ENCODE measurements at places on chromosomes 2 and 18.

DNA sequence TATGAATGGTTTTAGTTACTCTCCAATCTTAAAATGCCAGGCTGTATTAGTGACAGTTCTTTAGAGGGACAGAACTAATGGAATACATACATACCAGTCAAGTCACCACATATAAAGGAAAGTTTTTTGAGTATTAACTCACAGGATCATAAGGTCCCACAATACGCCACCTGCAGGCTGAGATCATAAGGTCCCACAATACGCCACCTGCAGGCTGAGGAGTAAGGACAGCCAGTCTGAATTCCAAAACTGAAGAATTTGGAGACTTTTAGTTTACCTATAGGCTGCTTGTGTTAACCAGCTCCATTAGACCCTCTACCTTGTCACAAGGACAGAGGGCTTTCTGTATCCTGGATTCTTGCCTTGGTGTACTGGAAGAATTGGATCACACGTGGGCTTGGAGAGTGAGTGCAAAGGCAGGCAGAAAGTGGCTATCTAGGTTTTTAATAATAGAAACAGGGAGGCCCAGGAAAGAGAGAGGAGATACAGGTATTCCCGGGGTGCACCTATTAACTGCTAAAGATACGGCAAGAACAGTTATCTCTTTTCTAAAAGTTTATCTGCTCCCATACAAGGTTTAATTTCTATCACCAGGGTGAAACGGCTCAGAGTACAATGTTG, 234.9 kb upstream of the CYRIA start:
- DNase-seq = no peak

DNA sequence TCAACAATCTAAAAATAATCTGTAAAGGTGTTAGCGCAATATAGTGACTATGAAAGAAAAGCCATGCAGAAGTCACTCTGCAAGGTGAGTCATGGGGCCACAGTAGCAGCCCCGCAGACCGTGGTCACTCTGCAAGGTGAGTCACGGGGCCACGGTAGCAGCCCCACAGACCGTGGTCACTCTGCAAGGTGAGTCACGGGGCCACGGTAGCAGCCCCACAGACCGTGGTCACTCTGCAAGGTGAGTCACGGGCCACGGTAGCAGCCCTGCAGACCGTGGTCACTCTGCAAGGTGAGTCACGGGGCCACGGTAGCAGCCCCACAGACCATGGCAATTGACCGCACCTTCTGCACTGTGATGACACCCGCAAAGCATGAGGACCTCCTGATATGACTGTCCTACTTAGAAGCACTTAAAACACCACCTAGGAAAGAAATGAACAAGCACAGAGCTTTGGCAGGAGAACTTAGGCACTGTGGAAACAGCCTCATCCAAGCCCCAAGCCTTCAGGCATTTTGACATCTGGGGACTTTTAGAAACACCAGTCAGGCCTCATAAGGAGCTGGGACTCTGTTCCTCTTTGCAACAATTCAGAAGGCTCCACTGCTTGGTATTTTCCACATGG, 70.1 kb downstream of the LDLRAD4 start:
- DNase-seq = no peak

GRCh38 chr2:66507673-66508201, 72.8 kb downstream of the MEIS1 start:
- DNase-seq = no peak

DNA sequence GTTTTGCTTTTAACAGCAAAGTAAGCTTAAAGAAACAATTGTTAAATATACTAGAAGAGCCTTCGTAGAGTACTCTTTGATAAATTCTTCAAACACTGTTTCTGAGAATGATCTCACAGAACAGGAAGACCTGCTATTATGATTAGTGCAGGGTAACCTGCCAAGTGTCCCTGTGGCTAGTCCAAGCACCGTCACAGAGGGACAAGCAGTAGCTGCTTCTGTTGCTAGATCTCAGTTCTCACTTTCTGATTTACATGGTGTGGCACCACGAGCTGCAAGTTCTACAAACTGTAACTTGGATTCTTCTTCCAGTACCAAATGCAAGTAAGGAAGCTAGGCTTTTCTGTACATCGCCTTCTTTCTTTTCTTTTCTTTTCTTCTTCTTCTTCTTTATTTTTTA, 121.5 kb downstream of the PIEZO2 start:
- no peak for DNase-seq

DNA sequence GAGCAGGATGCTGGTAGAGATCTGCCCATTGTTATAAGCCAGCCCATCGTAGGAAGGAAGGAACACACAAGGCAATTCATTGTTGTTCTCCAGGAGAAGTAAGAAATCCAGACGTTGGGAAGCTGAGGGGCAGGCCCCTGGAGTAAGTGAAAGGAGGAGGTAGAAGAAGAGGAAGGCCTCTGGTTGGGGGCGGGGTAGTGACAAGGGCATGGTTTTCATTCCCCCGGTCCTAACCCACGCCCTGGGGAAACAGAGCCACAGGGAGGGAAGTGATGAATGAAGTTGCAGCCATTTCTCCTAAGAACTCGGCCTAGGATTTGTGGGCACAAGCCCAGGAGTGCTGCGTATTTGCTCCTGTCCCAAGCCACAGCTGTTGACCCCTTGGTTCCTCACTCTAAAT, 18.0 kb downstream of the LBH start:
- no peak for DNase-seq

- DNase-seq = no peak
These were observed 44.2 kb downstream of the NLRC4 start for GRCh38 chr2:32220445-32220844.

GRCh38 chr2:221397187-221397586, 174.9 kb downstream of the EPHA4 start:
- no peak for DNase-seq

DNA sequence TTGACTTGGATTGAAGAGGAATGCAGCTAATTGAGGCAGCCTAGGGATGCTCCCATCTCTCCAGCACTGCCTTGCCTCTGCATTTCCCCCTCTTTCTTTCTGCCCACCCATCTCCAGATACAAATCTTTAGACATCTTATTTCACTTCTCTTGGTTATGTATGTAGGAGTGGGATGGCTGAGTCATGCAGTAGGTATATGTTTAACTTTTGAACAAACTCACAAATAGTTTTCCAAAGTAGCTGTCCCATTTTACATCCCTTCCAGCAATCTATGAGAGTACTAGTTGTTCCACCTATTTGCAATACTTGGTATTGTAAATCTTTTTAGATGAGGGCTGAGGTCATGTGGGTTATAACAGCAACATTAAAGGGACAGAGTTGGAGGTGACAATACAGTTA, 329.9 kb downstream of the DYSF start:
- no peak for DNase-seq

- DNase-seq = no peak
These were observed 651.9 kb downstream of the SLC4A3 start for GRCh38 chr2:220279372-220279771.

- DNase-seq = no peak
These were observed 46.6 kb upstream of the SLC14A1 start for GRCh38 chr18:45677276-45677807.

DNA sequence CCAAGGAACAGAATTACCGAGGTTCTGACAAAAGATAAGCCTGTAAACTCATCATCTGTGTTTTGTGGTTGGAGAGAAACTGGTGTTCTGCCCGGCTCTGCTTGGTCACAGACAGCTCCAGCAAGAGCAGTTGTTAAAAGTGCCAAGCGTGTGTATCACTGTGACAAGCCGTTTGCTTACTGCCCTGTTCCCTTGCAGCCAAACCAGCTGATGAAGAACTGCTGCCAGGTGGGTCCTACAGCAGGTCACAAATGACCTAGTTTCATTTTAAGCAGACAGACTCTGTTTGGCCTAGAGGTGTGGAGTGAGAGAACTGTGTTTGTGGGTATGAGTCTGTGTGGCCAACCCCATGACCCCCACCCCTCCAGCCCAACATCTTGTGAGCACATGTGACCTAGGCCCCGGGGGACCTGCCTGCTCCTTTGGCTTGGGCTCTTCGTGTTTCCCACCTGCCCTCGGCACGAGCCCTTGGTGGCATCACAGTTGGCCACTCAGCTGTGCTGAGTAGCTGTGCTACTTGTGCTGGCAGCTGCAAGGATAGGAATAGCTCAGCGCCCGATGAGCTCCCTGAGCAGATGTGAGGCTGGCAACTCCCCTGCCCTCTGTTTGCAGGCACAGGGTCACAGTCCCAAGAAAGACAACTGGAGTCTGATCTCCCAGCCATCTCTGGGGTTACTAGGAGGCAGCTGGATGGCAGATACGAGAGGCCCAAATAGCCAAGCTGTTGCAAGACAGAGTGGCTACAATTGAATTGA, 9.7 kb downstream of the OXER1 start:
- no peak for DNase-seq

GRCh38 chr18:43350176-43350575, 72.9 kb upstream of the SYT4 start:
- no peak for DNase-seq

- DNase-seq = no peak
These were observed 18.8 kb upstream of the FOXI3 start for GRCh38 chr2:88471083-88471942.

- DNase-seq = no peak
These were observed 343.6 kb downstream of the TDRD15 start for GRCh38 chr2:21467280-21467818.

- DNase-seq = no peak
These were observed 19.1 kb downstream of the SCLY start for GRCh38 chr2:238079874-238080327.

- no peak for DNase-seq
These were observed 35.7 kb downstream of the KDM3A start for GRCh38 chr2:86476918-86477317.

DNA sequence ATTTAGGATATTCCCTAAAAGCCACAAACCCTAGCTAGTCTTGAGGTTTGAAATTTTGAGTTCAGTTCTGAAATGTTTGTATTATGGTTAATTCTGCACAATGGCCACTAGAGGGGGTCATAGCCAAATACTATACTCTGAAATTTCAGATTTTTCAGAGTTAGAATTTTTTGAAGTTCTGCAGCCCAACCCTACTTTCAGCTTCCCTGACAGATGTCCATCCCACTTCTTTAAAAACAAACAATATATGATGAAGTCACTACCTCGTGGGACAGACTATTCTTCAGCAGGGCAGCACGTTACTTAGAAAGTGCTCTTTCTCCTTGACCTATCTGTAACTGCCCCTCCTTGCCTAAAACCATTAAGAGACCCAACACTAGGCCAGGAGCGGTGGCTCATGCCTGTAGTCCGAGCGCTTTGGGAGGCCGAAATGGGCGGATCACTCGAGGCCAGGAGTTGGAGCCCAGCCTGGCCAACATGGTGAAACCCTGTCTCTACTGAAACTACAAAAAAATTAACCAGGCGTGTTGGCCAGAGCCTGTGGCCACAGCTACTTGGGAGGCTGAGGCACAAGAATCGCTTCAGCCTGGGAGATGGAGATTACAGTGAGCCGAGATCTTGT, 48.2 kb upstream of the PAPOLG start:
- peak; percentile 25 for DNase-seq

- no peak for DNase-seq
These were observed 41.7 kb downstream of the KIAA2012 start for GRCh38 chr2:202114795-202115194.

- no peak for DNase-seq
These were observed 7.5 kb downstream of the DPYSL5 start for GRCh38 chr2:26855466-26855865.

DNA sequence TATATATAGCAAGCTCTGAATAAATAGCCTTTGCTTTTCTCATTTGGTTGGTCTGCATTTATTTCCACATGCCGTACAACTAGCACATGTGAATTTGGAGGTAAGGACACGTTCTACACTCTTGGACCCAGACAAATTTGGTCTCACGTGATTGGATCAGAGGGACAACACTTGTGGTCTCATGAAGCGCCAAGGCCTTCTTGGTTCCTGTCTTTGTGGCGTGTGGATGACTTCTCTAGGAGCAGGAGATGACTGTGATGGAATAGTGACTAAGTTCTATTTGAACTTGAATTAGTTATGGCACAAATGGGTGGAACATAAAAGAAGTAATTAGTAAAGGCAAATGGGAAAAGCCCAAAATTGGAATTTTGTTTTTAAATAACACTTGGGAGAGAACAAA, 206.9 kb downstream of the BCL2 start:
- no peak for DNase-seq

- DNase-seq = no peak
These were observed 256.6 kb upstream of the CTAGE1 start for GRCh38 chr18:22674272-22674671.

- no peak for DNase-seq
These were observed 82.1 kb downstream of the CDC42EP3 start for GRCh38 chr2:37589298-37589697.

DNA sequence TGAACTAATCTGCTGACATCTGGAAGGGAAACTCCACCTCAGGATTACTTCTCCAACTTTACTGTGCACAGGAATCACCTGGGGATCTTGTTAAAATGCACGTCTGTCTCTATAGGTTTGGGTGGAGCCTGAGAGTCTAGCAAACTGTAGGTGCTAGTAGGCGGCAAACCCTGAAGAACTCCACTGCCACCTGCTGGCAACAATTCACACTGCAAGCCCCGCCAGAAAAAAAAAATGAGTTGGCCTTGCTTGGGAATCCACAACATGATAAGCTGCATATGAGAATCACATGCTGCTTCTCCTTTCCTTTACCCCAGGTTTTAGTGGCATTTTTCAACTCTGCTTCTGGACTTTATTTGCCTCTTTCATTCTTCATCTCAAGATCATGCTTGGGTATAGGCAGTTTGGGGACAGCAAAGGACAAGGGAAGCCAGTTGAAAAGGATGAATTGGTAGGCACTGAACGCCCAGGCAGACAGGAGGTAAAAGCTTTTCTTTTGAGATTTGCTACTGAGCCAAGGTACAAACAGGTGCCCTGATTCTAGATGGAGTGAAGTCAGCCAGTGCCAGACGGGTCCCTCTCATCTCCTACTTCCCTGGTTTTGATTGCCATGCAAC, 88.8 kb downstream of the VIT start:
- DNase-seq = peak; percentile 48

DNA sequence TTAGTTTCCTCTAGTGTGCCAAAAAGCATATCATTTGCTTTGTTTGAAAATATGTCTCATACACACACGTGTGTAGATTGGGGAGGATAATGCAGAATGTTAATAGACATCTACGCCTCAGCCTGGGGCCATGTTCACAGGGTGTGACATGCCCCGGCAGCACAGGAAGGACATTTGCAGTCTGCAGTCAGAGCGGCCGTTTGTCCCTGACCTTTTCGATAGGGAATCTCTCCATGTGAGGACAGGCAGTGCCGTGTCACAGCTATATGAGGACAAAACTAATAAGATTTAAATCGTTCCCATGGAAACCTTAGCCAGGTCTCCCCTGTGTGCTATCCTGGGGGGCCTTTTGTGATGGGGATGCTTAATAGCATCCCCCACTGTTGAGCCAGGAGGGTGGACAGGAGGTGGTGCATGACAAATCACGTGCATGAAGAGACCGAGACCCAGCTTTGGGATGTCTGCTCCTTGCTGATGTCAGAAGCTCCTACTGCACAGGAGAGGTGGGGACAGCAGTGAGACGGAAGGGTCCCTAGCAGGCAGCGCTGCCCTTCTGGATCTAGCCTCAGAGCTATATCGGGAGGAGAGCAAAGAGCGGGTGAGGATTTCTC, 100.6 kb downstream of the RNF144A start:
- no peak for DNase-seq

- DNase-seq = no peak
These were observed 32.2 kb downstream of the KIF5C start for GRCh38 chr2:148907085-148907785.

Measured in central memory CD4-positive, alpha-beta T cell (primary cell).